ENCODE measurements at places on chromosomes 7 and 10. TPM values are rescaled to one million over a fixed set of nuclear protein-coding genes. Genes with fewer than 3 reads are reported as not detected.

Gene SYNPO2L
- 5.9 TPM for total RNA-seq

DNA sequence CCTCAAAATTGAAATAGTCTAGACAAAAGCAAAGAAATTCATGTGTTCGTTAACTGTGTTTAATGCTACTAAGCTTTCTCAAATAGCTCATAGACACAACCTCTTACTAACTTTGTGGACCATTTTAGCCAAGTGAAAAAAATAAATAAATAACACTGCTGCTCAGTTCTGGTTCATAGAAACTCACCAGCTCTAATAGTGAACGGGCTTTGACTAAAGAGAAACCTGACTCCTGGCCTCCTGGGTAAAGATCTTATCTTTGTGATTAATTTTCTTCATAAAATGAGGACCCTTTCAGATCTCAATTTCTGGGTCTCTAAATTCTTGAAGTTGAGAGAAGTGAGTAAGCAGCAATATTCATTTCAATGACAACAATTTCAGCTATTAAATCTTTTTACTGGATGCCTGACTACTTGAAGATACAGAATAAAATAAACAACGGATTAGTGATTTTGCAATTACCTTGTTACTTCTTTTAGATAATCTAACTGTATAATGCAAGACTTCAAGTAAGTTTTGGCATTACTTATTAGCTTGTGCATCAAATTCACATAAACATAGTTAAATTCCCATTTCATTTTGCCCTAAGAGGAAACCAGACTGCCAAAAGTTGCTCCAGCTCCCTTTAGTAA is 3.1 kb downstream of the CADPS2 start:
- H3K4me1 ChIP-seq: peaks cover 6% of the 10 kb centered on the region
- H3K36me3 ChIP-seq: no peaks in the 10 kb centered on the region
- DNase-seq: no peak
- no peak overlapping the region for H3K27ac ChIP-seq
- no peaks in the 10 kb centered on the region for H3K27me3 ChIP-seq

- H3K27me3 ChIP-seq: no peaks in the 10 kb centered on the region
- no peak overlapping the region for H3K27ac ChIP-seq
- no peak overlapping the region for H3K4me3 ChIP-seq
- no peak for DNase-seq
- no peaks in the 10 kb centered on the region for H3K4me1 ChIP-seq
Observed at GRCh38 chr7:22771194-22771871, 44.3 kb downstream of the IL6 start.

GRCh38 chr10:218798-219197 is 83.5 kb downstream of the ZMYND11 start:
- H3K4me3 ChIP-seq: no peak overlapping the region
- no peak for DNase-seq
- H3K27ac ChIP-seq: no peak overlapping the region
- H3K27me3 ChIP-seq: no peaks in the 10 kb centered on the region
- H3K4me1 ChIP-seq: peaks cover 17% of the 10 kb centered on the region

Gene MYL10
- not detected for total RNA-seq

- H3K27ac ChIP-seq: no peak overlapping the region
- H3K36me3 ChIP-seq: no peaks in the 10 kb centered on the region
- DNase-seq: no peak
- H3K4me3 ChIP-seq: no peak overlapping the region
- peaks cover 4% of the 10 kb centered on the region for H3K4me1 ChIP-seq
Observed at GRCh38 chr10:18204039-18204835, 64.0 kb downstream of the CACNB2 start.

Gene CNPY1
- not detected for total RNA-seq

Gene CYP26C1
- total RNA-seq: 0.35 TPM

GRCh38 chr7:20754001-20754400 is 32.7 kb downstream of the SP8 start:
- no peak overlapping the region for H3K27ac ChIP-seq
- H3K36me3 ChIP-seq: no peaks in the 10 kb centered on the region
- DNase-seq: no peak
- no peaks in the 10 kb centered on the region for H3K4me1 ChIP-seq

GRCh38 chr10:72796042-72796441 is 97.5 kb upstream of the OIT3 start:
- DNase-seq: no peak
- no peaks in the 10 kb centered on the region for H3K4me1 ChIP-seq
- no peak overlapping the region for H3K4me3 ChIP-seq
- no peaks in the 10 kb centered on the region for H3K36me3 ChIP-seq
- H3K27ac ChIP-seq: no peak overlapping the region
- H3K27me3 ChIP-seq: no peaks in the 10 kb centered on the region

Gene LGI1
- not detected for total RNA-seq

Gene PPP2R2D
- total RNA-seq: 28.3 TPM

- no peaks in the 10 kb centered on the region for H3K27me3 ChIP-seq
- no peak overlapping the region for H3K27ac ChIP-seq
- DNase-seq: no peak
- H3K36me3 ChIP-seq: no peaks in the 10 kb centered on the region
Observed at GRCh38 chr10:12431151-12432101, 82.1 kb downstream of the CAMK1D start.

GRCh38 chr10:22823109-22823508 is 104.7 kb upstream of the ARMC3 start:
- peaks cover 4% of the 10 kb centered on the region for H3K4me1 ChIP-seq
- no peaks in the 10 kb centered on the region for H3K36me3 ChIP-seq
- DNase-seq: no peak
- no peaks in the 10 kb centered on the region for H3K27me3 ChIP-seq

Gene CALHM3
- total RNA-seq: not detected

GRCh38 chr10:31116226-31116625 is 84.6 kb upstream of the ZNF438 start:
- no peaks in the 10 kb centered on the region for H3K4me1 ChIP-seq
- H3K36me3 ChIP-seq: no peaks in the 10 kb centered on the region
- no peak overlapping the region for H3K4me3 ChIP-seq
- no peak for DNase-seq
- no peaks in the 10 kb centered on the region for H3K27me3 ChIP-seq
- H3K27ac ChIP-seq: no peak overlapping the region

Gene KIF20B
- 5.1 TPM for total RNA-seq

Gene NYAP1
- total RNA-seq: 0.55 TPM

Gene AHCYL2
- 106 TPM for total RNA-seq

Gene CYP2E1
- total RNA-seq: 2.1 TPM

GRCh38 chr7:47255441-47255840 is 326.5 kb downstream of the TNS3 start:
- no peaks in the 10 kb centered on the region for H3K36me3 ChIP-seq
- no peak for DNase-seq
- H3K27ac ChIP-seq: no peak overlapping the region
- H3K27me3 ChIP-seq: no peaks in the 10 kb centered on the region
- H3K4me3 ChIP-seq: no peak overlapping the region

Gene ANKRD2
- total RNA-seq: 0.98 TPM

DNA sequence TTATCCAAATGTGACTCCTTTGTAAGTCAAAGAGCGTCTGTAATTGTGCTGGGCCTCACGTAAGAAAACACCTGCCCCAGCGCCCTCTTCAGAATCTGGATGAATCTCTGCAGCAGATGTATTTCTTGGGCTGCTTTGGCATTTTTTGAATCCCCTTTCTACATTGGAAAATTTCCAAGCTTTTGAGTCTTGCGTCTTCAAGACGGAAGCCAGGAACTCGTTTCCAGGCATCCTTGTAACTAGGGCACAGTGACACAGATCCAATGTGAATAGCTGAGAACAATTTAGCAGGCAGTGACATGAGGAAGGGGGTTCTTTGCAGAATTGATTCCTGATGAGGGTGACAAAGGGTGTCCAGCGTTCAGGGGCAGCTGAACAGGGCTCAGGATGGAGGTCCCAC is 862.3 kb downstream of the TYW1 start:
- no peak for DNase-seq
- no peak overlapping the region for H3K4me3 ChIP-seq
- no peaks in the 10 kb centered on the region for H3K27me3 ChIP-seq
- H3K4me1 ChIP-seq: no peaks in the 10 kb centered on the region

GRCh38 chr7:121016966-121017365 is 28.5 kb downstream of the CPED1 start:
- peaks cover 12% of the 10 kb centered on the region for H3K4me1 ChIP-seq
- no peaks in the 10 kb centered on the region for H3K27me3 ChIP-seq
- no peaks in the 10 kb centered on the region for H3K36me3 ChIP-seq

Gene OR2A1
- not detected for total RNA-seq

Gene SFXN2
- total RNA-seq: 12.0 TPM

Gene SFRP4
- 6.7 TPM for total RNA-seq

- H3K27ac ChIP-seq: no peak overlapping the region
- DNase-seq: no peak
- no peaks in the 10 kb centered on the region for H3K4me1 ChIP-seq
- peaks cover 16% of the 10 kb centered on the region for H3K36me3 ChIP-seq
- no peaks in the 10 kb centered on the region for H3K27me3 ChIP-seq
Observed at GRCh38 chr10:119947300-119947699, 54.8 kb downstream of the SEC23IP start.

Gene FANK1
- 2.6 TPM for total RNA-seq

GRCh38 chr7:27972276-27972675 is 208.3 kb downstream of the JAZF1 start:
- H3K27me3 ChIP-seq: no peaks in the 10 kb centered on the region
- H3K4me3 ChIP-seq: no peak overlapping the region
- H3K4me1 ChIP-seq: no peaks in the 10 kb centered on the region
- H3K36me3 ChIP-seq: no peaks in the 10 kb centered on the region
- no peak overlapping the region for H3K27ac ChIP-seq

Gene SORCS3
- not detected for total RNA-seq

DNA sequence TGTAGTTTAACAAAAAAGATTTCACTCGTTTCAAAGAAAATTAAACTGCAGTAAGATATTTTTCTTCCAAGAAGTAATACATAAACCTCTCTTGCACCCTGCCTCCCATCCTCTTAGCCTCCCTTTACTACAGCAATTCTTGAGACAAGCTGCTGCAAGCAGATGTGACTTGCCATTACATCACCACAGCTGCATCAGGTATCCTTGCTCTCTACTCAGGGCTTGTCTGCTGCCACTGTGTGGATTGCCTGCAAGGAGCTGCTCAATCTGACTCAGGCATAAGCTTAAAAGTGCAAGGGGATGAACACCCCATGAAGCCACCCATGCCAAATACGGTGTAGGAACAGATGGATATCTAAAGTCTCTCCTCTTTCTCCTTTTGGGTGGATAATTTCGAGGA is 609.9 kb downstream of the DNAJB9 start:
- DNase-seq: no peak
- H3K27me3 ChIP-seq: no peaks in the 10 kb centered on the region
- H3K36me3 ChIP-seq: no peaks in the 10 kb centered on the region
- no peaks in the 10 kb centered on the region for H3K4me1 ChIP-seq
- H3K27ac ChIP-seq: no peak overlapping the region

All from upper lobe of right lung (tissue), 1 donor.